Pulmonary artery endothelial cell (primary cell): ENCODE measurements at places on chromosomes 1 and 21. TPM values are rescaled to one million over a fixed set of nuclear protein-coding genes. Genes with fewer than 3 reads are reported as not detected.

The GALNT2 gene
- total RNA-seq = 73.8 and 90.9 TPM in 2 replicates

The ADAM30 gene
- not detected in 2 replicates for total RNA-seq

The CFAP74 gene
- total RNA-seq = not detected in 2 replicates

The PKP1 gene
- total RNA-seq = under 0.01 and 0.04 TPM in 2 replicates

The CFHR5 gene
- not detected in 2 replicates for total RNA-seq

The PDXK gene
- total RNA-seq = 99.8 and 121 TPM in 2 replicates

The POLR3GL gene
- 15.9 and 16.0 TPM in 2 replicates for total RNA-seq

The HES4 gene
- 9.1 and 17.8 TPM in 2 replicates for total RNA-seq

The ARTN gene
- not detected in 2 replicates for total RNA-seq
